Activated gamma-delta T cell treated with Interleukin-2 at 50 U/mL for 16 hours (primary cell): ENCODE measurements at places on chromosomes 5 and 9.

GRCh38 chr9:134390537-134390936 is 64.3 kb downstream of the RXRA start:
- peak; percentile 65 for DNase-seq

DNA sequence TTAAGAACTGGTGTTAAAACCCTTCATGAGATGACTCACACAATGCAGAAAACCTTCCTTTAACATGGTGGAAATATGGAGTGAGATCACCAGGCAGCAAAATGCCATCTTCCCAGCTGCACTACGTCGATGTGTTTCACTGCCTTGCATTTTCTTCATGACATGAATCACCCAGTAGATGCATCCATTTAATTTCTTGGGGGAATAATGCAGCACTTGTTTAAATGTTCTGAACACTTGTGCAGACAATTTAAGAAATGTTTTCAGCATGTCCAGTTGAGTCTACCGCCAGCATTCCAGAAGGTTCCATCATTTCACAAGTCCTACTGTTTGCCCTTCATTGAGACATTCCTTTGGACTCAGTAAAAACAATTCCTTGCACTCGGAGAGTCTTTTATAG is 81.6 kb downstream of the ADAMTS16 start:
- DNase-seq, result no peak

- no peak for DNase-seq
Measured at GRCh38 chr9:20564650-20565049, 57.6 kb downstream of the MLLT3 start.

GRCh38 chr9:128936171-128936865 is 11.1 kb downstream of the DOLK start:
- DNase-seq, result no peak

DNA sequence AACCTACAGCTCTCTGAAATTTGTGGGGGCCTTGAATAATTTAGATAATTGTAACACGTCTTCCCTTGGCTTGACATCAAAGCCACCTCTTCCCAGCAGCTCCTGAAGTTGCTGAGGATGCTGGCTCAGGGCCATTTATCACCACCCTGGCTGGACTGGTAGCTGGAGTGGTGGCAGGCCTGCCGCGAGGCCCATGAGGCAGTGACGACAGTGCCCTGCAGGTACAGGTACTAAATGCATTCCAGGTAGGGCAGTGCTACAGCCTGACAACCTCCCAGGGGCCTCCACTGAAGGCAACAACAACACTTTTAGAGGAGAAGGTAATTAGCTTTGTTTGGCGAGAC is 270.2 kb upstream of the KLF4 start:
- DNase-seq, result no peak

DNA sequence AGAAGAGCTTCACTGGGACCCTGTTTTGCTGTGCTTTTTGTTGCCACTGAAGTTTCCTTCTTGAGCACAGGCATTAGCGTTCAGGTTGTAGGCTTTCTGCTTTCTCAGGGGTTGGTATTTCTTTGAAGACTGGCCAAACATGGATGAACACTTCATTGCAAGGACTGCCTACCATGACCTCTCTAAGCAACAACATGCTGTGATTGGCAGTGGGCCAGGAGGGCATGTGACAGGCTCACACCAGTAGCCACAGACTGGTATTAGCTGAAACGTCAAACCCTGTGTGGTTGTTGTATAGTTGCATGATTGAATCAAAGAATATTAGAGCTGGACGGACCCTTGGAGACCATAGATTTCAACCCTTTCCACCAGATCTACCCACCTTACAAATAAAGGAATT is 20.0 kb upstream of the MLANA start:
- DNase-seq, result no peak

DNA sequence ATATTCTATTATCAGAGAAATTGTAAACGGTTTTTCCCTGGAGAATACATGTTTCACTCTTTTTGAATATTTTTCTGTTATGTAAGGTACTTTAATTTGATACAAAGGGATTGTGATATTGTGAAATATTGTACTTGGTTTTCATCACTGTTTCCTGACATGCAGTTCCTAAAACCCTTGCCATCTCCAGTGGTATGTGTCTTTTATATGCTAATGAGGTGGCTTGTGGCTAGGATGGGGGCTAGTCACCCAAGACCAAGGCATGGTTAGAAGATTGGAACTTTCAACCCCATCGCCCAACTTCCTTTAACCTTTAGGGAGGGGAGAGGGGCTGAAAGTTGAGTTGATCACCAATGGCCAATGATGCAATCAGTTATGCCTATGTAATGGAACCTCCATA is 160.6 kb downstream of the TAF11L14 start:
- DNase-seq, result no peak

DNA sequence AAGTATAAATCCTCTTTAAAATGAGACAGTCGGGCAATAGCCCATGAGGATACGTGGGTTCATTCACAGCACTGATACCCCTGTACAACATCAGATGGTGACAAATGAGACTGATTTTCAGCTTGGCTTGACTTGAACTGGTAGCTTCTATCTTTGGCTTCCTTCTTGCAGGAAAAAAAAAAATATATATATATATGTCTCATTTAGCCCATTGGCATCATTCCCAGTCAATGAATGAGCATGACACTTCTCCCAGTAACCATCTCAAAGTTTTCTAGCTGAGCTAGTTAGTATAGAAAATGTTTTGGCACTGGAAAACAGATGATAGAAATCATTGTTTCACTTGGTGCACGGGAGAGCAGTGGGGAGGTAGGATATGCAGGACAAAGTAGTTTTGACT is 222.5 kb upstream of the TAS2R1 start:
- DNase-seq, result no peak
